ENCODE measurements at places on chromosomes 5 and 9. TPM values are rescaled to one million over a fixed set of nuclear protein-coding genes. Genes with fewer than 3 reads are reported as not detected.

The HAPLN1 gene
- total RNA-seq = not detected

The FRRS1L gene
- not detected for total RNA-seq

The OSMR gene
- total RNA-seq = 0.10 TPM

The SETD9 gene
- 8.1 TPM for total RNA-seq

The CTNND2 gene
- not detected for total RNA-seq

The CXXC5 gene
- 1.2 TPM for total RNA-seq

The PSAT1 gene
- 242 TPM for total RNA-seq

The TBC1D9B gene
- total RNA-seq = 72.3 TPM

The SAXO1 gene
- not detected for total RNA-seq

The RC3H2 gene
- 33.7 TPM for total RNA-seq

All from activated T-cell treated with anti-CD3 and anti-CD28 coated beads, Interleukin-2, amount 50 U/mL, for 72 hours (primary cell).